ENCODE measurements at places on chromosomes 2 and 18.
A peak's percentile ranks its signal among the peaks of the same experiment; 100 is the strongest.

DNA sequence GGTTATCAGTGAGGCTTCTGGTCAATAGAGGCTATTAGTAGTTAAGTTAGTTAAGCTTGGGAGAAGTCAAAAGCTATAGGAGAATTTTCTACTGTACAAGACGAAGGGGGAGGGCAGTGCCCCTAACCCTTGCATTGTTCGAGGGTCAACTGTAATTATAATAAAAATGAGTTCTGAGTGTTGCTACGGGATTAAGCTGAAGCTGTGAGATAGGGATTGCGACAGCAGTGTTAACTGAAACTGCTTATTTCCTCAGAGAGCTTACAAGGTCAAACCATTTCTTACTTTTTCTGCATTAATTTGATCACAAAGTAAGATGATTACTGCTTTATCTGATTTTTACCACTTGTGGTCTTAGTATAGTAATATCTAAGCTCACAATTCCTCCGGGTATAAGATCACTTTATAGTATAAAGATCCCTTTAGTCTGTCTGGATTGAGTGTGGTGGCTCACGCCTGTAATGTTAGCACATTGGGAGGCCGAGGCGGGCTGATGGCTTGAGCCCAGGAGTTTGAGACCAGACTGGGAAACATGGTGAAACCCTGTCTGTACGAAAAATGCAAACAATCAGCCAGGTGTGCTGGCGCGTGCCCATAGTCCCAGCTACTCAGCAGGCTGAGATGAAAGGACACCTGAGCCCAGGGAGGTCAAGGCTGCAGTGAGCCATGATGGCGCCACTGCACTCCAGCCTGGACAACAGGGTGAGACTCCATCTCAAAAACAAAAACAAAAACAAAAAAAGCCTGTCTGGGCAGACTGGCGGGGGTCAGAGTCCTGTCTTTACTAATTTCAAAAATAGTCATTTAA is 119.5 kb upstream of the TLK1 start:
- DNase-seq, result no peak

DNA sequence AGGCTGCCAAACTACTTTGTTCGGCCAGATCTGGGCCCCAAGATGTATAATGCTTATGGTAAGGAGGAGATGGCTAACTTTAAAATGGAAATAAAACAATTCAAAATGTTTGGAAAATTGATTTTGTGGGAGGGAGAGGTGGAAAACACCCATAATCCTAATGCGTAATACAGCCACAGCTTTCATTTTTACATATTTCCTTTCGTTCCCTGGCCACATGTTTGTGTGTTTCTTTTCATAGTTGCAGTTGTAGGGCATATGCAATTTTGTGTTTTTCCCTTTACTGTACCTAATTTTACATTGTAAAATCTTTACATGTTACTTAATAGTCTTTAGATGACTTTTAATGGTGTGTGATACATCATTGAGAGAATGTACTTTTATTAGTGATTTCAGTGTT is 44.6 kb downstream of the KDM3A start:
- DNase-seq, result no peak

- DNase-seq, result no peak
Observed at GRCh38 chr2:226995625-226996041, 159.8 kb downstream of the RHBDD1 start.

GRCh38 chr18:49725809-49726674 is 87.3 kb downstream of the ACAA2 start:
- DNase-seq, result peak; percentile 88

DNA sequence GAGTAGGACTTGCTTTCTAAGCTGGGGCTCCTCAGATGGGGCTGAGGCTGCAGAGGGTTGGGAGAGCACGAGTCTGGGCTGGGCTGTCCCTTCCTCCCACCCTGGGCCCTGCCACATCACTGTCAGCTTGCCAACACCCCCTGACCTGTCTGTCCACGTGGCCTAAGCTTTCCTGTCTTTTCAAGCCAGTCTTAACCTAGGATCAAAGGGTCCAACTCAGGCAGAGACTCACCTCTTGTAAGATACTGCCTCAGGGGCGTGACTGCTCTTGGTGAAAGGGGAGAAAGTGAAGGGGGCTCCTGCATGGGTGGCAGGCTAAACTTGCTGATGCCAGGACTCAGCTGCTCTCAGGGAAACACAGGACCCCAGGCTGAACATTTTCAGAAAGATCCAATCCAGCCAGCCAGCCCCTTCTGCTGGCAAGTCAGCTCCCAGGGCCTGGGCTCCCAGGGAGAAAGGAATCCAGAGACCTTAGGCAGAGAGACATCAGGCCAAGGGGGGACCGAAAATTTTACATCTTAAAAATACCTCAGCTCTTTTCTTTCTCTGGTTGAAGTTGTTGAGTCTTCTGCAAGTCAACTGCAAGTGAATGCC is 144.2 kb upstream of the ID2 start:
- DNase-seq, result no peak

DNA sequence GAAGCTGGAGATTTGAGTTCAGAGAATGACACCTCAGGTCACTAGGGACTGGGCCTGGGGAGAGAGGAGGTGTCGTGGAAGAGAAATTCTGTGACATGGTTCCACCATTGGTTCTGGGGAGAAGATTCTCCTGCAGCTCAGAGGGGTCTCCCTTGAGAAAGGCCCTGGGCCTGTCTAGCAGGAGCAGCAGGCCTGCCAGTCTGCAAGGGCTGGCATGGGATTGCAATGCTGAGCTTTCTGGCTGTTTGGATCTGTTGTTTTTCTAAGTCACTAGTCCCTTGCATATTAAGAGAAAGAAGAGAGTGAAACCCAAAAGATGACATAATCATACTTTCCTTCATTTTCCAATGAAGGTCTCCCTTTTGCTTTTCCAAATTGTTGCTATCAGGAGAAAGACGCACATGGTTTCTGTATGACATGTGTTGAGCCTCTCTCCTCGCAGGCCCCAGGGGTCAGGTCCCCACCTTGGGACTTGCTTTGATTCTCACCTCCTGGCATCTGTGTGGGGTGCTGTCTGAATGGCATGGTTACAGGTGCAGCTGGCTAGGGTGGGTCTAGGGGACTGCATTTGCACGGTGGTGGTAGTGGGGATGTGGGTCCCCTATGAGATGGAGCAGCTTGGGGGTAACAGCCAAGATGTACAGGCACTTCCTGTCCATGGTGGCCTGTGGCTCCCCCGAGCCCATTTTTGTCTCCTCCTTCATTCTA is 117.8 kb downstream of the GLI2 start:
- DNase-seq, result no peak

- no peak for DNase-seq
Observed at GRCh38 chr2:144115739-144116291, 404.1 kb downstream of the ZEB2 start.

GRCh38 chr2:23380562-23381065 is 4.4 kb upstream of the KLHL29 start:
- no peak for DNase-seq

GRCh38 chr18:6406075-6406909 is 8.4 kb downstream of the L3MBTL4 start:
- no peak for DNase-seq

DNA sequence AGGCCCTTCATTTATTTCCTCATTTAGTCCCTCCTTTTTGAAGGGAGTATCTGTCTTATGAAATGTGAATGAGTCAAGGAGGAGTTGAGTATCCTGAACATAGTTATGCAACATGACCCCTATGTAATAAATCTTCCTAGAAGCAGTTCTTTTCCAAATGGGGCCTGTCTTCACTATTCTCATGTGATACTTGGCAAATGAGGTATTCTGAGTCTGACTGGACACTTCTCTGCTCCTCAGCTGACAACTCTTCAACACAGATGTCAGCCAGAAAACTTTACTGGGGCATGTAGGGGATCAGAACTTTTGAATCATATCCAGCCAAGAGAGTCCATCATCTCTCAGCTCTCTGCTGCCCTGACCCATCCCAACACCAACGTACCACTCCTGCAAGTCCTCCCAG is 291.6 kb downstream of the ZNF385B start:
- no peak for DNase-seq

- peak; percentile 72 for DNase-seq
Observed at GRCh38 chr2:216535454-216535995, 36.9 kb downstream of the RPL37A start.

GRCh38 chr18:8952769-8953760 is 149.4 kb upstream of the NDUFV2 start:
- DNase-seq, result peak; percentile 29

GRCh38 chr2:154952346-154952980 is 254.0 kb downstream of the KCNJ3 start:
- no peak for DNase-seq

DNA sequence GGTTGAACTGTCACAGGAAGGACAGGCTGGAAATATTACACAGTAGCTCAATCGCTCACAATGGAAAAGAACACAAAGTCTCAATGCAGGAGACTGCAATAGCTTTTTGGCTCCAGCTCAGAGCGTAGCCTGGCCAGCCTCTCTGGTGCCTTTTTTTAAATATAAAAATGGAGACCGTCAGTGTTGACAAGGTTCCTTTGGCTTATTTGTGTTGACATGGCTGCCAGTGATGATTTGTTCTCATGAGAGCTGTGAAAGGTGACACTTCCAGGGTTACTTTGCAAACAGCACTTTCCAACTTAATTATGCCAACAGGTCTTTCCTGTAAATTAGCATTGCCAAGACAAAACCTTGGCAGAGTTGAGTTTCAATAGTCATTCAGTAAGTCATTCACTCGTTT is 70.8 kb downstream of the KCNE4 start:
- DNase-seq, result no peak

Measured in skin of body (tissue), 3 donors.